ENCODE measurements at places on chromosomes 11 and 22.

- no peak for DNase-seq
Observed at GRCh38 chr11:117511483-117511930, 183.9 kb downstream of the CEP164 start.

GRCh38 chr22:45483319-45483718 lies 19.4 kb upstream of the FBLN1 start:
- no peak for DNase-seq

DNA sequence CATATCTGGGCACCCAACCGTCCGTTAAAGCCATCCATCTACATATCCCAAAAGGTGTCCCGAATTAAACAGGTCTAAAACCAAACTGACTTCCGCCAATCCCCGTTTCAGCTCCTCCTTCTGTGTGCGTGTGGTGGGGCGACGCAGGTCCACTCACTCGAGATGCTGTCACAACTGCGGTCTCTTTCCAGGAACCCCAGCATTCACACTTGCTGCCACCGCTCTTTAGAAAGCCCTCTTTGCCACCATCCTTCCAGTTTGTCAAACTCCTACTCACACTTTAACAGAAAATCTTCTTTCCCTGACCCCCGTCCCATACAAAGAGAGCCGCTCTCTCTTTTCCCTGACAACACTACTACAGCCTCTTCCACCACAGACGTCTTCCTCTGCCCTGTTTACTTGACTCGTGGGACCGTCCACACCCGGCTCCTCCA lies 467 bp downstream of the ESS2 start:
- no peak for DNase-seq

GRCh38 chr11:134531327-134532130 lies 119.5 kb upstream of the B3GAT1 start:
- no peak for DNase-seq

GRCh38 chr11:14499178-14499559 lies 442 bp downstream of the COPB1 start:
- no peak for DNase-seq

DNA sequence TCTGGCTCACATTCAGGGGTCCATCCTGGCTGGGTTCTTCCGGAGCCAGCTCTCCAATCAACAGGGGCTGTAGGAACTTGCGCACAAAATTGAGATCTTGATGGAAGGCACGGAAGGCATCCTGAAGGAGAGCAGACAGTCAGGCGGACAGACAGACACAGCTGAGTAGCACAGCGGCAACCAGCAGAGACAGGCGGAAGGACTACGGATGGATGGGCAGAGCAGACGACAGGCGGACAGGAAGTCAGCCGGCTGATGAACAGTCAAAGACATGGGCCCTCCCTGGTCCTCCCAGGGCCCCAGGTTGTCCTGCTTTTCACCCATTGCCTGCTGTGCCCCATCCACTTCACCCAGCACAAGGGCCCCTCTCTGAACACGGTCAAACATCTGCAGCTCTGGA lies 11.3 kb downstream of the FADS3 start:
- no peak for DNase-seq

DNA sequence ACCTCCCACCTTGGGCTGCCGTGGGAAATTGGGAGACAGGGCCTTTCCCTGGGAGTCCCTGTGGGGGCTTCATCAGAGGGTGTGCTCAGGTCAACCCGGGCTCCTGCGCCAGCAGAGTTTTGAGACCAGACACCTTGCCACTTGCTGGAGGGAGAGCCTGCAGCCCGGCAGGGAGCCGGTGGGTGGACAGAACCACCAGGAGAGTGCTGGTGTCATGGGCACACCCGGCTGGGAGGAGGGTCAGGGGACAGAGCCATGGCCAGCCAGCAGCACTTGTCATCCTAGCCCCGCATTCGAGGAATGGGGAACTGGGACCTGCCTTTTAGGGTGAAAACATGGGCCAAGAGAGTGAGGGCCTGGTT lies 209.3 kb downstream of the TBC1D22A start:
- no peak for DNase-seq

GRCh38 chr11:93611836-93612677 lies 49.4 kb upstream of the CEP295 start:
- no peak for DNase-seq

DNA sequence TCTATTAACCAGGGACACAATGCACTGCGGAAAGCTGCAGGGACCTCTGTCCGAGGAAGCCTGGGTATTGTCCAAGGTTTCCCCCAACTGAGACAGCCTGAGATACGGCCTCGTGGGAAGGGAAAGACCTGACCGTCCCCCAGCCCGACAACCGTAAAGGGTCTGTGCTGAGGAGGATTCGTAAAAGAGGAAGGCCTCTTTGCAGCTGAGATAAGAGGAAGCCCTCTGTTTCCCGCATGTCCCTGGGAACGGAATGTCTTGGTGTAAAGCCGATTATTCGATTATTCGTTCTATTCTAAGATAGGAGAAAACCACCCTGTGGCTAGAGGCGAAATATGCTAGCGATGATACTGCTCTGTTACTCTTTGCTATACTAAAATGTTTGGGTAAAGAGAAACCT lies 5.2 kb downstream of the BET1L start:
- no peak for DNase-seq

DNA sequence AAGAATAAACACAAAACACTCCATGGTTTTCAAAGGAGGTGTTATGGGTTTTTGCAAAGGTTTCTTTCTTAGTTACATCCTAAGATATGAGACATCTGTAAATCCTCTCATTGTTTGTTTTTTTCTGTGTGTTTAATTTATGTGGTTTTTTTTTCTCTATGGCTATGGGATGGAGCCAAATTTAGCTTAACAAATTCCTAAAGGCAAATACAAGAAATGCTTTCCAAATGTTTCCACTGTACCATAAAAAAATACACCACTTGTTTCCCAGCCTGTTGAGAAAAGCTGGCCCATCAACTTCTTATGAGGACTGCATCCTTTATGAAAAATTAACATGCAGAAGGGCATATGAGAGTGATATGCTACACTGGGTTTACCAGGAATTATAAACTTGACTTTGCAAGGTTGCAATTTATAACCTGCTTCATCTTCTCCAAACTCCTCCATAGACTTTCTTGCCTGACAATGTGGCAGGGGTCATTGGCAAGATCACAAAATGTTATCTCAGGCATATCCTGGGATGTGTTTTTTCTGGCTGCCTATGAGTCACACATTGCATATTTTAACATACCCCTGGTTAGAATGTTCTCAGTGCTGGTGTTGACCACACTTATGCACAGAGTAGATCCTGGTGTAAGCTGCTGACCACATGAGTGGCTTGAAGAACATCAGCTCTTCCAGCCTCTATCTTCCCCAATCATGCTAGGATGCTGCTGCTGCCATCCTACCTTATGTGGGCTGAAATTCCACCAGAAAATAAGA lies 137.6 kb upstream of the TTC12 start:
- no peak for DNase-seq

DNA sequence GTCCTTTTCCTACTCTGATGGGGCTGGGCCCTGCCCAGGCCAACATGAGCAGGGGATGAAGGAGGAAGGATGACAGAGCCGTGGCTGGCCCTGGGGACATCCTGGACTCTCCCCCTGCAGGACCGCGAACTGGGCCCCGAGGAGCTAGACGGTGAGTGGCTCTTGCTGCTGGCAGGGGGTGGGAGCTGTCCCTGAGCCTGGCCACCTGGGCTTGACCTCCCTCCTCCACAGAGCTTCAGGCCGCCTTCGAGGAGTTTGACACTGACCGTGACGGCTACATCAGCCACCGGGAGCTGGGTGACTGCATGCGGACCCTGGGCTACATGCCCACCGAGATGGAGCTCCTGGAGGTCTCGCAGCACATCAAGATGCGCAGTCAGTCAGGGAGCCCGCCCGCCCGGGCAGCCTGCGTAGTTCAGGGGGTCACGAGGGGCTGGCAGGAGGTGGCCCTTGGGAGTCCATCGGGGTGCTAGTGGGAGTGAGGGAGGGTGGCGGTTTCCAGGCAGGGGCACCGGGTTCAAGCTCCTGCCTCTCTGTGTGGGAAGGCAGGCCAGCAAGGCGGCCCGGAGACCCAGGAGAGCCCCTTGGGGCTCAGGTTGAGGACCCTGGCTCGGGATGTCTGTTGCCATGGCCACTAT lies 1.0 kb downstream of the CABP4 start:
- no peak for DNase-seq

DNA sequence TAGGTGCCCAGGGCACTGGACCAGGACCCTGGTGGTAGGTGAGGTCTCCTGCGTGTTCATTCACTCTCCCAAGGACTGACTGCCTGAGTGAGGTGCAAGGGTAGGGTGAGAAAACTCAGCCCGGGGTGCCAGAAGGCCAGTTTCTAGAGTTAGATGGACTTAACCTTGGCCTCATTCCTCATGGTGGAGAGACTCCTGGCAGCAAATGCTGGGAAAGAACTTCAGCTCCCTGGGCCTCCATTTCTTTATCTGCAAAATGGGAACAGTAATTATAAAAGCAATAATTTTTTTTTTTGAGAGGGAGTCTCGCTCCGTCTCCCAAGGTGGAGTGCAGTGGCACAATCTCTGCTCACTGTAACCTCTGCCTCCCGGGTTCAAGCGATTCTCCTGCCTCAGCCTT lies 47.7 kb downstream of the TRIOBP start:
- DNase-seq, result no peak

GRCh38 chr11:68974421-68975194 lies 6.2 kb downstream of the MRGPRD start:
- no peak for DNase-seq

DNA sequence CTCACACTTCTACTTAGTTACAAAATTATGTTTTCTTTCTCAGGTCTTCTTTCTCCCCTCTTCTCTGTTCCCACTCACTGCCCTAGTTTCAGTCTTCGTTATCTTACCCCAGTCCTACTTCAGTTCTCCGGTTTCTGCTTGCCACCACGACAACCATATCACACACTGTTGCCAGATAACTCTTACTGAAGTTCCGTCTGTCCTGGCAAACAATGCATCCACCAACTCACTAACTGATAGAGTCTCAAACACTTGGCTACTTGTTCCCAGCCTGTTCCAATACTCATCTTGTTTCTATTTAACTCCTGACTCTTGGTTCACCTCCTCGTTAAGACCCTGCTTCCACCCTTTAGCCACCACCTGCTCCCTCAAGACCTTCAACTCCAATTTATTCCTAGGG lies 164.5 kb downstream of the STK33 start:
- no peak for DNase-seq
